ENCODE measurements at places on chromosomes 4 and X.
A peak's percentile ranks its signal among the peaks of the same experiment; 100 is the strongest.

DNA sequence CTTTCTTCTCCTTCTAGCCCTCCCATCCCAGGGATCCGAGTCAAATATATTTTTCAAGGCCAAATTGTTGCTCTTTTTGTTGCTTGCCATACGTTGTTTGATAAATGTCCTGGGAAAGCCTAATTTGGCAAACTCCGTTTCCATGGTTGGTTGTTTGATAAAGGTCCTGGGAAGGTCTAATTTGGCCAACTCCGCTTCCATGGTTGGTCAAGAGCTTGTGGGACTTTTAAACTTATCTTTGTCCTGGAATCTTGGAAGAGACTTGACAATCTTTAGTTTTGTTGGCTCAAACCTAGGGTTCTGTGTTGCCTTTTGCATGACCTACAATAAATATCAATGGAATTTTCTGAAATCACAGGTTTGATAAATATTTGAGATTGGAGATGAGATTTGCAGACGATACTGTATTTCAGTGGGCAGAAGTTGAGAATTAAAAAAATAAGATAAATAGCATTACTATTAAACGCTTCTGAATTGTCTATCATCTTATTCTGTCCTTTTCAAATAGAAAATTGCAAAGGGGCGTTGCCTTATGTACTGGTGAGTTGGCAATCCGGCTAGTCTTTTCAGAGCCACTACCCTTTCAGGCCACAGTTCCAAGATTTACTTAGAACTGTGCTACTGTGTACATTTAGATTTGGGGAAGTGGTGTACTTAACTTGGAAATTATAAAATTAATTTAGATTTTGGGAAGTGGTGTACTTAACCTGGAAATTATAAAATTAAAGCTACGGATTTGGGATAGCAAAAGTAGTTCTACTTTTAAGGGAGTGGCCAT, 804 bp downstream of the OSTC start:
- DNase-seq, result peak; percentile 71

DNA sequence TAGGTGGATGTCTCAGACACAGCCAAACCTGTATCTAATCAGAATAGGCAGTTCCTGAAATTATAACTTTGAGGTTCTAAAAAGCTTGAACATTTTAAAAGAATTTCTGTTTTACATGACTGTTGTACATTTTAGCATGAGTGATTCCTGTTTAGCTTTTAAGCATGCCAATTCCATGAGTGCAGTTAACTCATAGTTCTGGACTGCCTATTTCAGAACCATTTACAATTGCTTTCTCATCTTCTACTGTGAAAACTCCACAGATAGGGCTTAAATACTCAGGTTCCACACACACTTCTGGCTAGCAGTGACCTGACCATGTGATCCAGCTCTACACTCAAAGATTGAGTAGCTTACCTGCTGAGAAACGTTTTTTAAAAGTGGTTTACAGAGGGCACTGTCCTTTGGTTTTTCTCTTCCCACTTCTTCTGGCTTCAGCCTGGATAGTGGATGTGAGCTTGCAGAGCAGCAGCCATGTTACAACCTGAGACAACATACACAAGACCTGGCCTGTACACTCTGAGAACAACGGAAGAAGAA, 280.8 kb downstream of the ANKRD50 start:
- peak; percentile 59 for DNase-seq

- DNase-seq, result no peak
Measured at GRCh38 chr4:127214016-127214415, 418.7 kb upstream of the INTU start.

DNA sequence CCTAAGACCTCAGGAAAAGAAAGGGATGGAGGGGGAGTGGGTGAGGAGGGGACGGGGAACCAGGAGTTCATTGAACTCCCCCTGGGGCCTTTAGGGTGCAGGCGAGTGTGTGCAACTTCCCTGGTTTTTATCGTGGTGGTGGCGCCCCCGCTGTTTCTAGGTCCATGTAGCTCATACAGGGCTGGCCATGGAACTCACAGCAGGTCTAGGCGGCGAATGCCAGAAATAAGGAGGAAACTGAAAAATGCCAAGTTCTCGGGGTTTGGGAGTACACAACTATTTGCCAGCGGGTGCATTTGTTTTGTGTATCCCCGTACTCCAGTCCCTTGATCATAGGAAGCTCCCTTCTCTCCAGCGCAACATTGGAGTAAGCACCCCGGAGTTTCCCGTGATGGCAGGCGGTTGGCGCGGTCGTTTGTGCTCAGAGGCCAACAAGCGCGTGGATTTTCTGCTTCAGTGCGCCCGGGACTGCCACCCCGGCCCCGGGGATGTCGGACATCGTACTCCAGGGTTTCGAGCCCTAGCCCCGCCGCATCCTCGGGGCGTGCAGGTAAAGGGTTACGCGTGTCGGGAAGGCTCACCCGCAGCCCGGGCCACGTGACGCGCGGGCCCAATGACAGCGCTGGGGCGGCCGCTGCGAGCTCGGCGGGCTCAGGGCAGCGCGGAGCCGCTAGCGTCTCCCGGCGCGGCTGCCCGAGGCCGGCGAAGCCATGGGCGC, 208.9 kb downstream of the NWD2 start:
- peak; percentile 20 for DNase-seq

GRCh38 chrX:112851161-112851779, 10.6 kb upstream of the AMOT start:
- DNase-seq, result no peak

DNA sequence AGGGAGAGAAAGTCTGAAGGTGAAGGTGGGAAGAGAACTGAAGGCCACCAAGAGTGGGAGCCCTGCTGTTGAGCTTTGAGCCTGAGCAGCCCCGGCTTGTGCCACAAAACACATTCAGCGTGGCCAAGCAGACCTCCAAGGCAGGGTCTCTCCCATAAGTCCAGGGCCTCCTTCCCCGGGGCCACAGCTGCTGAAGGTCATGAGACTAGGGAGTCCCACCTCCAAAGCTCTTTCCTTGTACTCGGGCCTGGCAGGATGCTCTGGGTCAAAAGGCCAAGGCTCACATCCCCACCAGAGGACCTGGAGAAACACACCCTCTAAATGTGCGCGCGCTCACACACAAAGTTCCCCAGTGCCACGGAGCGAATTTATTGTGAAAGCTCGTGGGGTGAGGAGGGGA, 3.5 kb upstream of the ARHGAP4 start:
- no peak for DNase-seq

DNA sequence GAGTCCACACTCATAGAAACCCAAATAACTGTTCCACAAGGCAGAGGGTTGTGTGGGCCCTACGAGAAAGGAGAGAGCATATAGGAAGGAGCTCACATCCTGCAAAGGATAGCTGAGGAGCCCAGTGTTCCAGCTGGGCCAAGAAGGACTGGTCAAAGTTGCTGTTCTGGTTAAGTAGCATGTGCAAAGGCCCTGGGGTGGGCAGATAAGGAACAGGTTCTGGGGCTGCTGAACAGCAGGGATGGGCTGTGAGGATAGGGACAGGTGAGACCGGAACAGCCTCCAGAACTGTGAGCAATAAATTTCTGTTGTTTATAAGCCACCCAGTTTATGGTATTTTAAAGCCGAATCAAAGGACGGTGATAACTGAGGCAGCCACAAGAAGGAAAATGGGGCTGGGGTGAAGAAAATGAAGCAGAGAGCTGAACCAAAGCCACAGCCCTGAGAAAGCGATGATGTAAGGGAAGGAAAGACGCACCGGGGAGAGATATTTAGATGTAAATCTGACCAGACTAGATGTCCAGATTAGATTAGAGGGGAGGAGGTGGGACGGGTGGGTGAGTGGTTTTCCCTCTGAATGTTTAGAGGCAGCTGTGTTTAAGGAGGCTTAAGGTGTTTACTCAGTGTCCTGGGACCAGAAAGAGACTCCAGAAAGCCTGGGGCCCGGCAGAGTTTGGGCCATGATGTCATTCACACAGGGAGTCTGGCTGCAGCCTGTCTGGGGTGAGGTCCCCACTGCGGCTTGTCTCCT, 180.8 kb upstream of the BCOR start:
- DNase-seq, result peak; percentile 77

GRCh38 chr4:30716158-30716557, 4.0 kb upstream of the PCDH7 start:
- peak; percentile 35 for DNase-seq

DNA sequence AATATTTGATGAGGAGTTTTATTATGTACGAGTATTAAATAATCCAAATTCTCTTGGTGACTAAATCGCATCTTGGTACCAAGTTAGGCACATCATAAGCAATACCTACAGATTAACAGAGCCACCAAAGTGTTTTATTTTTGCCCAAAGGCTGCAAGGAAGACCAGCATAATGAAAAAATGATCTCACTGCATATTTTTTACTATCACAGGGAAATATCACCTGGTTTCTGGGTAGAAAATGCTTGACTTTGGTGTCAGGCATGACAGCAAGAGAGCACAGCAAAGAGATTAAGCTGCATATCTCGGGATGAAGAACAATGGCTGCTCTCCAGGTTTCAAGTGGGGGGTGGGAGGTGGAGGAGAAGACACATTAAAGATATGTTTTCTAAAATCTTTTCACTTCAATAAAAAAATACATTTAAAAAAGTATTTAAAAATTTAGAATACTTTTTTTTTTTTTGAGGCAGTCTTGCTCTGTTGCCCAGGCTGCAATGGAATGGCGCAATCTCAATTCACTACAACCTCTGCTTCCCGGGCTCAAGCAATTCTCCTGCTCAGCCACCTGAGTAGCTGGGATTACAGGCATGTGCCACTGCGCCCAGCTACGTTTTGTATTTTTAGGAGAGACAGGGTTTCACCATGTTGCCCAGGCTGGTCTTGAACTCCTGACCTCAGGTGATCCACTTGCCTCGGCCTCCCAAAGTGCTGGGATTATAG, 86.1 kb downstream of the FRYL start:
- DNase-seq, result no peak

DNA sequence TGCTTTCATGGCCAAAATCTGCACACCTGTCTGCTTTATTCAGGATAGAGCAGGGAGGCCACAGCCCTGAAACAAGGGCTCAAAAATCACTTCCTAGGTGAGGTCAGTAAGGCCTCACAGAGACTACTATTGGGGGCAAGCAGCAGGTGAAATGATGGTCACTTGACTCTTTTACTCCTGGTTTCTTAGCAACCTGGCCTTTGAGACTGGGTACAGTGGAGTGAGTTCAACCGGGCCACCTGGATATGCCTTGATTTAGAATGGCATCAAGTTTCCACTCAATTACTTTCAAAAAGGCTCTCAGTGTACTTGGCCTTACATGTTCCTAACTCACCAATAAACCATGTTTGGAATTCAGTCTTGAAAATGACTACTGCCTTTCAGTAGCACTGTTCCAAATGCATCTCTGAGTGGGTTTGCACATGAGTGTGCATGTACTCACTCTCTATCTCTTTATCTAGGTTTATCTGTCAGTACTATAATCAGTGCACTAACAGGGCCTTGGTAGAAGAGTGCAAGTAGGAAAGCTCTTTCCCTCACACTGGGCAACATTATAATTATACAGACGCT, 388.2 kb downstream of the OPHN1 start:
- no peak for DNase-seq

- DNase-seq, result peak; percentile 41
Measured at GRCh38 chrX:122869171-122869570, 314.9 kb upstream of the GRIA3 start.

- DNase-seq, result peak; percentile 3
Measured at GRCh38 chrX:17299206-17299605, 75.8 kb upstream of the NHS start.

GRCh38 chr4:183758758-183759447, 99.8 kb downstream of the TRAPPC11 start:
- DNase-seq, result no peak

GRCh38 chrX:153688911-153689590, 1.3 kb downstream of the SLC6A8 start:
- no peak for DNase-seq

GRCh38 chr4:41061482-41062185, 152.7 kb downstream of the APBB2 start:
- peak; percentile 23 for DNase-seq

DNA sequence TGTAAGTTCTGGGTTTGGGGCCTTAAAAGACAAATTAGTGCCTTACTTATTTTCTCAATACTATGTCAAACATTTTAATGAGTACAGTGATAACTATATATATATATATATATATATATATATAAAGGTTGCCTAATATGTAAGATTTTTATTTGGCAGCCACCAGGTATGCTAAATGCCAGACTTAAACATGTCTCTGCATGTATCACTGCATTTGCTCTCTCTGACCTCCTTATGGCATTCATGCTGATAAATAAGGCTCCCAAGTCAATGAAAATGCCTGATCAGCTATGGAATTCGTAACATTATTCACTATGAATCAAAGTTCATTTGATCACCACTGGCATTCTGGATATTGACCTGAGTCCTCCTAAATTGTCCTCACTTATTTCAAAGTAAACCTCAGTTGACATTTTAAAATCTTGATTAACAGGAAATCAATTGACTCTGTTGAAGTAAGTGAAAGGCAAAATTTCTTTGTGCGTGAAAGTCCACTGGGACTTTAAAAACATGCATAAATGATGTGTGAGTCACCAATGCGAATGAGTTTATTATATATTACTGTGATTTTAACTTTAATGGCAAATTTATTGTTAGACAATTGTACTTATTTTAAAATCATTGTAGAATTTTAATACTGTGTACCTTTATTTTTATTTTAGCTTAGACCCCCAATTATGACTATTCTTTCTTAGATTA, 29.2 kb upstream of the AREG start:
- DNase-seq, result peak; percentile 30

GRCh38 chr4:186676531-186677161, 47.0 kb downstream of the FAT1 start:
- peak; percentile 92 for DNase-seq

DNA sequence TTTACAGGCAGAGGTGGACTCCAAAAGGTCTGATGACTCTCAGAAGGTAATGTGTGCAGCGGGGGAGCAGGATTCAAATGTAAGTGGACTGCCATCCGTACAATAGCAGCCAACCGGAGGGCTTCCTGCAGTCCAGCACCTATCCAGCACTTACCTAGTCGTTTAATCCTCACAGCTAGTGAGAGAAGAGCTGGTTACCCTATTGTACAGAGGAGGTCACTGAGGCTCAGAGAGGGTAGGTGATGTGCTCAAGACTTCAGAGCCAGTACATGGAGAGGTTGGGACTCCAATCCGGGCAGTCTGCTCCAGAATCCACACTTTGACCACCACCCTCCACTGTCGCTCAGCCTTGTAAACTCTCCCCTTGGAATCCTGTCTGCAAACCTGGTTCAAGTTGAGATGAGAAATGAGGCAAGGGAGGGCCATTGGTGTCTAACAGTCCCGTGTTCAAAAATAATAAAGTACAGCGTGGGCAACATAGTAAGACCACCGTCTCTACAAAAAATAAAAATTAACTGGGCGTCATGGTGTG, 22.5 kb upstream of the JAKMIP1 start:
- DNase-seq, result no peak

GRCh38 chr4:42482516-42483327, 85.4 kb downstream of the SHISA3 start:
- DNase-seq, result peak; percentile 33

GRCh38 chrX:331151-331824, 12.7 kb upstream of the GTPBP6 start:
- peak; percentile 69 for DNase-seq

All from fibroblast of skin of right biceps (primary cell).